ENCODE measurements at places on chromosomes 3 and 15. TPM values are rescaled to one million over a fixed set of nuclear protein-coding genes. Genes with fewer than 3 reads are reported as not detected.

DNA sequence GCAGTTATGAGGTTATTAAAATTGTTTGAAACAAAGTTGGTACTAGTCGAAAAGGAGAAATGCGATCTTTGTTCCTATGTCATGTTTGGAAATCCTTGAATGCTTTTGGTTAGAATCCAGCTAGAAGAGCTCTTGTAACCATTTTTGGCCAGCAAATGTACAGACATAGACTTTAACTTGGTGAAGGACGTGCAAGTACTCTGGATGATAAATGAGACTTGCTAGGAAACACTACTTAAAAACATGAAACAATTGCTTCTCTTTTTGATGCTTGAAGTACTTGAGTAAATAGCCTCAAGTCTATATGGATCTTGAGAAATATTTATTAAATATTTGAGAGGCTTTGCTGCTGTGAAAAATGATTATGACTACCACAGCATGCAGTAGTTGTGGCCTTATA lies 95.8 kb downstream of the CADM2 start:
- DNase-seq: peak; percentile 24

LRRN1 gene
- 48.5 TPM for total RNA-seq

- no peak for DNase-seq
These were observed 214.4 kb downstream of the LRTM1 start for GRCh38 chr3:54713455-54713854.

DNA sequence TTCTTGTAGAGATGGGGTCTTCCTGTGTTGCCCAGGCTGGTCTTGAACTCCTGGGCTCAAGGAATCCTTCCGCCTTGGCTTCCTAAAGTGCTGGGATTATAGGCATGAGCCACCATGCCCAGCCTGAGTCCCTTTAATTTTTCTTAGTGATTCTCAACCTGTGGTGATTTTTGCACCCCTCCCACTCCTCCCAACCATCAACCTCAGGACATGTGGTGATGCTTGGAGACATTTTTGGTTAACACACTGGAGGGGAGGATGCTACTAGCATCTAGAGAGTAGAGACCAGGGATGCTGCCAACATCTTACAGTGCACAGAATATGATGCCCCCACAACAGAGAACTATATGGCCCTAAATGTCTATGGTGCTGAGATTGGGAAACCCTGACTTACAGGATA lies 83.0 kb upstream of the LMOD3 start:
- DNase-seq: no peak

DNA sequence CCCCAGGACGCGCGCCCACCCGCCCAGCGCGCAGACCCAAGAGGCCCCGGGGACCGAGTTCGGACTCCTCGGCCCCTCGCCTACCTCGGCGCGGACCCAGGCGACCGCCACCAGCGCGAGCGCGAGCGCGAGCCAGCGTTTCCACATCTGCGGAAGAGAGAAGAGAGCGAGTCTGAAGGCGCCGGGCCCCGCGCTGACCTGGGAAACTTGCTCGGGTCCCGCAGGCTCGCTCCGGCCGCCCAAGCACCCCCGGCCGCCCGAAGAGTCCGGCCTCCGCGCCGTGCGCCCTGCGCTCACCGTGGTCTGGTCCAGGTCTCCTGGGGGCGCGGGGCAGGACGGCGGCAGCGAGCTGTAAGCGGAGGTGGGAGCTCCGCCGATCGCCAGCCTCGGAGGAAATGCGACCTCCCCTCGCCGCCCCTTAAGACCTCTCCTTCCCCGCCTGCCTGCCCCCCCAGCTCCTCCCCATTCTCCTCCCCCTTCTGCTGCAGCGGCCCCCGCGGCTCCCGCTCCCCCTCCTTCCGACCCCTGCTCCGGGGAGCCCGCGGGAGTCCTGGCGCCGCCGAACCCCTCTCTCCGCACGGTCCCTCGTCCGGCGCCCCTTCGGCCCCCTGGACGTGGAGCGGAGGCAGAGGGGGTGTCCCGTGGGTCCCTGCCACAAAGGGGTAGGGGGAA lies at the start of gene FSTL1:
Gene FSTL1, minus strand, starts transcription at position 393 of the 672 bp plus-strand sequence. Its CDS starts 246 bp downstream, at position 147.
- DNase-seq: peak; percentile 91

- DNase-seq: no peak
These were observed 7.2 kb downstream of the COX17 start for GRCh38 chr3:119669906-119670570.

ITGA11 gene
- 6.3 TPM for total RNA-seq

GRCh38 chr3:17850448-17850847 lies 108.0 kb upstream of the TBC1D5 start:
- no peak for DNase-seq

- DNase-seq: no peak
These were observed 315.9 kb upstream of the GPR149 start for GRCh38 chr3:154745929-154746328.

DNA sequence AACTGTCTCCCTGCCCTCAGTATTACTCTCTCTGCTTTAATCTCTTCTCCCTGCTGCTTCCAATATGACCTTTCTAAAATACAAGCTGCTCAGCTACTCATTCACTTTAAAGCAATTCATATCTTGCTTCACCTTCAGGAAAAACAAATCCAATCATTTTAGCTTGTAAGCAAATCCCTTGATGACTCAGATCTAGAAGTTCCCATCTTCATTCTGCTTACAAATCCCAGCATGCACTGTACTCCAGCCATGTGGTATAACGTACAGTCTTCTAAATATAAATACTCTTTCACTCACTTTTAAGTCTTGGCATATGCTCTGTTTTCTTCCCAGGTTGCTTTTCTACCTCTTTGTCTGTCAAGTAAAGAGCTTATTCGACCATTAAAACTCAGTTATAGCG lies 1009.1 kb upstream of the SEMA6D start:
- DNase-seq: no peak

DNA sequence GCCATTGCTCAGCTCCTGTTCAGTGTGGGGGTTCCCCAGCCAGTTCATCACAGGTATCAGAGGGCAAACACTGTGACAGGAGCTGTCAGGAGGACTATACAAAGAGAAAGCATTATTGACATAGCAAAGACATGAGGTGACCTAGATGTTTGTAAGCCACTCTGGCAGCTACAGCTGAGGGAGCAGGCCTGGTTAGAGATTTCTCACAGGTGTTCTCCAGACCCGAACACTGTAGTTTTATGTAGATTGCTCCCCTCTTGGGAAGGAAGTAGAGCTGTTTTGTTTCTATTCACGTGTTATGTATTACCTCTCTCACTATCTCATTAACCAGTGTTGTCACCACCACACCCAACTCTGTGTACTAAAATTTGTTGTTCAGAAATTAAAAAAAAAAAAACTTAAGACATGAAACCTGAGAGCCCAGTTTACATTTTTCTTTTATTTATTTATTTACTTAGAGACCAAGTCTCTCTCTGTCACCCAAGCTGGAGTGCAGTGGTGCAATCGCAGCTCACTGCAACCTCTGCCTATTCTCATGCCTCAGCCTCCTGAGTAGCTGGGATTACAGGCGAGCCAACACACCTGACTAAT lies 123.7 kb downstream of the RBPMS2 start:
- peak; percentile 17 for DNase-seq

DNA sequence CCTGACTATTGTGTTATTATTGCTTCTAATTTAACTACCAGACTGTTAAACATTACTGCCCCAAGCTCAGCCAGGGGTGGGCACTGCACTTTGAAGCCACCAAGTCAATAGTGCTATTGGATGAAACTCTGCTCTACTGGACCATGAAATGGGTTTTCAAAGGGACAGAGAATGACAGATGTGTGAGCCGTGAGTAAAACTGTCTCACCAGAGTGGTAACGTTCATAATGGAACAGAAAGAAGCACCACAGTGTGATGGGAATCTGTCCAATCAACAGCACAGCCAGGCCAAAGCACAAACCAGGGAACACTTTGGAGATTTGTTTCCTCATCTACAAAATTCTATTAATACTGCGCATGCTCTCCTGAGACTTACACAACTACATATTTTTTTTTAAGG lies 171.8 kb upstream of the LPP start:
- DNase-seq: no peak

DNA sequence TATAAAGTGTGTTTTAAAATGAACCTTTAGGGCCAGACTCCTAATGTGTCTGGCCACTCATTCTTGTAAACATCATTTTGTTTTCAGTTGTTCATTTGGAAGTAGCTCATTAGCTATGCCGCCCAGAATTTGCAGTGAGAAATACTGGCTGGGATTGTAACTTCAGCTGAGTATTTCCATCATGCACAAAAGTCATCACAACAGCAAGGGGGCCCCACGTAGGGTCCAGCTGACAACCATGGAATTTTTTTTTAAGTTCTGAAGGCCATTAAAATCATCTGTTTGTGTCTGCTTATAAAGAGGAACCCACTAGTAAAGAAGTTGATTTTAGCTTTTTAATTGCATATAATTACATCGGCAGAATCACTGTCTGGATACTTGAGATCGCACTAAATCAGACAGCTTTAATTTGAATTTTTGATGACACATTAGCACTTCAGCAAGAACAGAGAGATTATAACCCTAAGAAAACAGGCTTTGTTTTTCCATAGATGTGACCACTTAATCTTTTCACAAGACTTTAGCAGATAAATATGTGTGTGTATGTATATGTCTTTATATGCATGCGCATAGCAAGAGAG lies 46.3 kb upstream of the SKOR1 start:
- DNase-seq: no peak

DNA sequence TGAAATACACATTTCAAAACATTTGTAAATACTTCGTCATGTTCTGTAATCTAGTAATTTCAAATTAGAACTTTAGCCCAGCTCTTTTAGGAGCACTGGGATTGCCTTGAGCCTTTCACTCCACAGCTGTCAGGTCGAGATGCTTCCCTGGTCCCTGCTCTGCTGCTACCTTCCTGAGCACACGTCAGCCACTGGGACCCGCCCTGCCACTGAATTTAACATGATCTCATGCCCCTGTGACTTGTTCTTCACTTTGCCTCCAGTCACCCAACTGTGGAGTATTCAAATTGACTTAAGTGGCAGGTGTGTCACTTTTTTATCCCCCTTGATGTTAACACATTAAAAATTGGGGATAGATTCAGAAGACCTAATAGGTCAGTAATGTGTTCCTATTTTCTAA lies 3.3 kb downstream of the ARRDC4 start:
- no peak for DNase-seq

DNA sequence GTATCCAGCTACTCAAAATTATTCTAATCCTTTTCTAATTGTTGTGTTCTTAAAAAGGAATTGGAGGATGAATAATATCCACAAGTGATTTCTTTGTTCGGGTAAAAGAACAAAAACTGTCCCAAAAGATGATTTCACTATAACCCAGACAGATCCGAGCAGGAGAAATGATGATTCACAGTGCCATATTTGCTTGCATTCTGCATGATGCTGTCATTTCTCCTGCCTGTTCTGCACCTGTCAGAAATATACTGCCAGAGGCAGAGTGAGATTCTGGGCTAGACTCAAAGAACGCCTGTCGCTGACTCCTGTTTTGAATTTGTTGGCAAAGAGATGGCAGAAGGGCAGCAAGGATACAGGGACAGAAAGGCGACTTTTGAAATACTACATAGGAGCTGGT lies 34.7 kb upstream of the SLC24A5 start:
- DNase-seq: peak; percentile 53

DNA sequence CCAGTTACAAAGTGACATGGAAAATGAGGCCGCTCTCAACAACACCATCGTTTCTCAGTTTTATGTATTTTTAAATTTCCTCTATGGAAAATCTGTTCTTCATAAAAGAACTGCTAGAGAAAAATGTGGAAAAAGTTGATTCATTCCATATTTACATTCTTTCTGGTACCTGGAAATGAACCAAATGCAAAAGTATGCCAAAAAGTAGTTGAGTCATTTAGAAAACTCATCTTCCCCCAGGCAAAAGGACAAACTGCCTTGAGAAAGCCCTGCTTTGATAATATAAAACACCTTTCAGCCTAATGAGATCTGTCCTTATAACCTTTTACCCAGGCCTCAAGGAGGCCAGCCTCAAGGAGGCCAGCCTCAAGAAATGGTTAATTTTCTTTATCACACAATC lies 283.0 kb upstream of the VEPH1 start:
- peak; percentile 82 for DNase-seq

- DNase-seq: no peak
These were observed 212.7 kb downstream of the C3orf38 start for GRCh38 chr3:88362428-88362827.

GRCh38 chr15:56919031-56919608 lies 676 bp downstream of the TCF12 start:
- DNase-seq: peak; percentile 72

- no peak for DNase-seq
These were observed 9.5 kb downstream of the PRKCD start for GRCh38 chr3:53170325-53171063.

- DNase-seq: no peak
These were observed 6.3 kb downstream of the RBSN start for GRCh38 chr3:15092686-15093085.

DNA sequence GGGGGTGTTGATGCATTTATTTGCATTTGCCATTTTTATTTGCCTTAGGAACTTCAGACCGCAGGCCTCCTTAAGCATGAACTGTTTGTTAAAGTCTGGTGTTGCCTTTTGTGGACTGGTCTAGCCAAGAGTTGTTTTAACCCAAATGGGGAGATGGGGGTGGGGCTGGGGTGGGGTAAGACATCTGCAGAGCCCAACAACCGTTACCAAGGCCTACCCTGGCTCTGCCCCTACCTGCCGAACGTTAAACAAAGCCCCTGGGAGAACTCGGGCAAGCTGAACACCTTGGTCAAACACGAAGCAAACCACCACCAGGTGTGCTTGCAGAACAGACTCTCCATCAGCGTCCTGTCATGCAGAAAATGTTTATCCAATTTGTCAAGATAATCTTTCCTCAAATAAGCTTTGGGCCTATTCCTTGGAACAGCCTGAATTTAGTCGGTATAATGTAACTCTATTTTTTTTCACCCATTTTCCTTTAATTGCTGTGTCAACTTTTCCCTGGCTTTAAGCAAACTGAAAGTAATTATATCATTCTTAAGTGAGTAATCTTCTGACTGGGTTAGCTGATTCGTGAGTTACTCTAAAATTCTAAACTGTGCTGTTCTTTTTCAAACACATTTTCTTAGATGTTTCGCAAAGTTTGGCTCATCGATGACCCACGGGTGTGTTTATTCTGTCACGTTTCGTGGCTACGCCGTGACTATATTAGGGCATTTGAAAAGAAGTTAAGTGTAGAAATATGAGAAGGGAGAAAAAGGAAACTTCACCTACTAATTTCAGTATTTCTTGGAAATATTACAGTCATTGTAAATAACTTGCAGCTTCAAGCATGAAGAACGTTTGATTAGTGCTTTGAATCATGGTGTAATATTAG lies 127.6 kb downstream of the SOX2 start:
- DNase-seq: peak; percentile 57

KIF7 gene
- total RNA-seq: 8.2 TPM

- no peak for DNase-seq
These were observed 340.0 kb downstream of the VPS13C start for GRCh38 chr15:61720197-61720704.
